ENCODE measurements at places on chromosomes 13 and 19.

- no peak for DNase-seq
Measured at GRCh38 chr13:100506154-100506553, 82.4 kb downstream of the GGACT start.

DNA sequence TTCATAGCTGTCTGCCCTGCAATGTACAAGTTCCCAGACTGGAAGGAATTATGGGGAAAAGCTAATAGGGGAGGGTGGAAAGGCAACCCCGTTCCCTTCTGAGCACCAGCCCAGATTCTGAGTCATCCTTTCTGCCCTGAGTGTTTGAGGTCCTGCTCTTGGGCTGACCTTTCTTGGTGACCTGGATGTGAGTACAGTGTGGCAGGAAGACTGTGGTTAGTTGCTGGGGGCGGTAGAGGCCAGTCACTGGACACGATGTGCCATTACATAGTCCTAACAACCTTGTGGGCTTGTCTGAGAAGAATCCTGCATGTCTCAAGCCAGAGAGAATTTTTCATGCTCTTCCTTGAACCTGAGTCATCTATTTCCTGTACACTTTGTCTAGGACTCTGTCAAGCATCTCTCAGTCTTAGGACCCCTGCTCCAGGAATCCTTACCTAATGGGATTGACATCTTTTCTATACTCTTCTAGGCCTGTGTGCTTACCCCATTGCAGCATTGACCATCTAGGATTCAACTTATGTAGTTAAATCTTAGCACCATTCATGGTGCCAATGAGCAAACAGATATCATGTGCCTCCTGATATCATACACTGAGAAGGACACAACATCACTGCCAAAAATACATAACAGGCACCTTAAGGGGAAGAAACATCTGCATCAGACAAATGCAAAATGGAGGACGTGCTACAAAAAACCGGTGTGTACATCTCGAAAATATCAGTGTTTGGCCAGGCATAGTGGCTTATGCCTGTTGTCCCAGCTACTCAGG, 8.1 kb upstream of the ANGPTL4 start:
- DNase-seq: no peak

GRCh38 chr13:48682436-48682835, 28.7 kb downstream of the CYSLTR2 start:
- DNase-seq: no peak

DNA sequence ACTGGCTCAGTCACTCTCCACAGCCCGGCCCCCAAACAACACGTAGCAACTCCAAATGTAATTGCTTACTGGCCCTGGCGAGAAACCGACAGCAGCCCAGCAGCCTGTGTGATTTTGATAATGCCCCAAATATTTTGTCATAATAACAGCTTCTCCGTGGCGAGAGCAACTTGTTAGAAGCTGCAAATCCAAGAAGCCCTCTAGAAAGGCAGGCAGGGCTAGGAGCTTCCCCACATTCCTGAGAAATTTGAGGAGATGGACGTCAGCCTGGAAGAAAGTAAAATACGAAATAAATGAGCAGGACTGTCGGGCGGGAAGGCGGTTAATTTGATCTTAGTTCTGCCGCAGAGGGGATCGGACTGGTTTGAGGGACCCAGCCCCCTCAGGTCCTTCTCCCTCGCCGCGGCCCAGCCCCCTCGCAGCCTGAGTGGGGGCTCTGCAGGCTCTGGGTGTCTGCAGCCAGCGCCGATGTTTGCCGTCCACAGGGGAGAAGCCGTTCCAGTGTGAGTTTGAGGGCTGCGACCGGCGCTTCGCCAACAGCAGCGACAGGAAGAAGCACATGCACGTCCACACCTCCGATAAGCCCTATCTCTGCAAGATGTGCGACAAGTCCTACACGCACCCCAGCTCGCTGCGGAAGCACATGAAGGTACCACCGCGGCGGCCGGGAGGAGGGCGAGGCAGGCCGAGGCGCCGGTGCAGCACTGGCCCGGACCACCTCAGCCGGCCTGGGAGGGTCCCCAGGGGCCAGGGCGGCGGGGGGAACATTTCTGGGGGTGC, 3.1 kb downstream of the ZIC2 start:
- DNase-seq: no peak

GRCh38 chr13:27267596-27267995, 3.0 kb upstream of the RASL11A start:
- DNase-seq: no peak

DNA sequence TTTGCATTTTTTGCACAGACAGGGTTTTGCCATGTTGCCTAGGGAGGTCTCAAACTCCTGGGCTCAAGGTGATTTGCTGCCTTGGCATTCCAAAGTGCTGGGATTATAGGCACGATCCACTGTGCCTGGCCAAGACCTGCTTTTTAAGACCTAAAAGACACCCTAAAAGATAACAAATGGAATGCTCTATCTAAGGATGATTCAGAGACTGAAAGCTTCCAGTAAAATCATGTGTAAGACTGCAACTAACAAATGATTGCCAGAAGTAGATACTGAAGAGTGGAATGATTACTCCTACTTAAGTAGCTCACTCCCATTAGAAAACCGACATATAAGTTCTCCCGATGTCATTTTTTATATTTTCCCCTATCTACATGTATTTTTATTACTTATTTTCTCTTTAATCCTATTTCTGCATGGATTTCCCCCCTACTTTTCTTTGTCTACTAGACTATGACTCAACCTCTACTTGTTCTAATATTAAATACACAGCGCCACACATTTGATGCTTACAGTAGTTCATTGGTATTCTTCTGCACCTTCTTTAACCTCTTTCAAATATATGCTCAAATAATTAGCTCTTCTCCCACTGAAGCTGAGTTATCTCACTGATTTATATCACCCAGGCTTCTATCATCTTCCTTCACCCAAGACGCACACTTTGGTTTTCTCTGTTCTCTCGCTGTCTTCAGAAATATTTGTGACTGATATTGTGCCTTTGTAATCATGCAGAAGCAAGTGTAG, 32.2 kb upstream of the KLF12 start:
- DNase-seq: no peak

GRCh38 chr19:58229255-58229639, 533 bp downstream of the ZNF544 start:
- DNase-seq: peak; percentile 20

DNA sequence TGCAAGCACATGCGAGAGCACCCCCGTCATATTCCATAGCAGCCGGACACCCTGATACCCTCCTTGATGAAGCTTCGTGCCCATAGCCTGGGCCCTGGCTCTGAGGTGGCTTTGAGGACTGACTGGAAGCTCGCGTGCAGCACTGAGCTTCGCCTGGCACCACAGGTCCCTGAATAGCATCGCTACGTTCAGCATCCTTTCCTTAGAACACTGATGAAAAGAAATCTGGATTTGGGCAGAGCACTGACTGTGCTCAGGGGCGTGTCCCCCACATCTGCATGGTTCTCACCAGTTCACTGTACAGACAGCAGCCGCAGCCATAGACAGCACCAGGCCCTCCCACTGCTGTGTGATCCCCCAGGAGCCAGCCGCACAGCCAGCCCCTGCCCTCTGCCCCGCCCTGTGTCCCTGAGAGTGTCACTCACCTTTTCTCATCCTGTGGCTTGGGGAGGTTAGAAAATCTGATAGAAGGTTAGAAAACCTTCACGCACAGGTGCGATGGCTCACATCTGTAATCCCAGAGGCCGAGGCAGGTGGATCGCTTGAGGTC, 49.3 kb upstream of the SPACA7 start:
- no peak for DNase-seq

- no peak for DNase-seq
Measured at GRCh38 chr19:1017115-1017905, 3.6 kb downstream of the TMEM259 start.

GRCh38 chr13:80307401-80307987, 33.4 kb downstream of the SPRY2 start:
- DNase-seq: no peak

- DNase-seq: no peak
Measured at GRCh38 chr19:33674626-33675367, 53.0 kb downstream of the CHST8 start.

DNA sequence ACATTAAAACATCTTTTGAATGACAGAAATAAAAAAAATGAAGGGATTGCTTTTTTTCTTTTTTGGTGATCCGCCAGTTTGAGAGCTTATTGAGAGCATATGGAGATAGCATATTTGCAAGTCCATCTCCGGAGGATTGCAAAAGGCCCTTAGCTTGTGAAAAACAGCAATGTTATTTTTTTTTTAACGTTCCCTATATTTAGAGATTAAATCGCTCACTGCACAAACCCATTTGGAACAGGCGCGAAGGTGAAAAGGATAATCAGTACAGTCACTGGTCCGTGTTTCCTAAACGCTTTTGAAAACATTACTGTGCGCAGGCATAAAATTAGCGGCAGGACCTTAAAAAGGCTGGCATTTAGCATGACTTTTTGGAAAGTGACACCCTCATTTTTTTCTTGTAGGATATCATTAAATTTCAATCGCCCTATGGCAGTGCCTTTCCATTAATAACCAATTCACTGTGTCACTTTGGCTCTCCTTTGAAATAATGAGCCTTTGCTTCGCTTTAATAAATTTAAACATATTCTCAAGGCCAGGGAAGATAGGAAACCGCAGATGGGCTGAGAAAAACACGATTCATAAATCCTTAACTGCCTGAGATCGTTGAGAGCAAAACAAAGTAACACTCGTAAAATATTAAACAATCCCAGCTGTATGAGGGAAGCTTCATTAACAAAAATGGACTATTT, 342.2 kb downstream of the DACH1 start:
- DNase-seq: no peak

- DNase-seq: no peak
Measured at GRCh38 chr13:48410199-48410598, 2.7 kb downstream of the LPAR6 start.

DNA sequence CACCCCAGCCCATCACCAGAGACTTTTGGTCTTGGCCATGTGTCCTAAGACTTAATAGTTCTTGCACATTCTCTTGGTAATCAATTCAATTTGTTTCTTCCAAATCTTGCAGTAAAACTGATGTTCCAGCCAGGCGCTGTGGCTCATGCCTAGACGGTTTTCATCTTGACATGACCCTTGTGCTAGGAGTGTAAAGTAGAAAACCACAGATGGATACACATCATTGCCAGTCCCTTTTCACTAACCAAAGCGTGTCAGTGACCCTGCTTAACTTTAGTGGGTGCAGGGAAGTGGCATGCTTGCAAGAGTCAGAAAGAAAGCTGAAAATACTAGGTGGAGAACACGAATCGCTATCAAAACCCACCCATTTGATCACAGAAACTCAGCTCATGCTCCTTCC, 18.0 kb upstream of the CD70 start:
- no peak for DNase-seq

DNA sequence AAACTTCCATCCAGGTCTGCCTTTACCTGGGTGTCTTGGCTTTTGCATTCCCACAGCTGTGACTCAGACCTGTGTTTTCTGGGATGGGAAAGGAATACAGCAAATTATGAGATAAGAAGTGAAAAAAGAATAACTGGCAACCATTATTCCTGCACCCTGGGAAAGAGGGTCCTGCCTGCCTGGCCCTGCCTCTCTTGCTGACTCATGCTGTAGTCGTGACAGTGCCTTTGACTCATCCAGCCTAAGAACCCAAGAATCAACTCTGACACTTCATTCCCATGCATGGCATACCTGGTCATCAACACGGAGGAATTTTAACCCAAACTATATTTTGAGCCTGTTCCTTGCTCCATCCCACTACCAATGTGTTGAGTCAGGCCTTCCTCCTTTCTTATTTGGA, 185.4 kb upstream of the SERP2 start:
- DNase-seq: no peak

GRCh38 chr13:98066636-98067035, 76.3 kb upstream of the FARP1 start:
- DNase-seq: no peak

DNA sequence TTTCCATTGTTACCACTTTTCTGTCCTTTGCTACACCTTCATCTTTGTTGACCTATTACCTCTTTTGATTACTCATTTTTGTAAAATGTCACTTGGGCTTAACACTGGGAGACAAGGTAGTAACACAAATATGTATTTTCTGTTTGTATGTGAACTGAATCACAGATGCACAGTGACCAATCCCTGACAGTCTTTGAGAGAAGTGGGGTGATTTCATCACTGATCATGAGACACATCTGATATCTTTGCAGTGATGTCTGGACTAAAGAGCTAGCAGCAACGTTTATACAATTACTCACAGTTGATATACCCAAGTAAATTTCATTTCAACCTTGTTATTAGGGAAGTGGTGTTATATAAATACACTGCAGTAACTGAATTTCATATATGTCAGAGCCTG, 1397.4 kb upstream of the SPRY2 start:
- no peak for DNase-seq

GRCh38 chr13:97440598-97441170, 6.7 kb downstream of the RAP2A start:
- DNase-seq: no peak

DNA sequence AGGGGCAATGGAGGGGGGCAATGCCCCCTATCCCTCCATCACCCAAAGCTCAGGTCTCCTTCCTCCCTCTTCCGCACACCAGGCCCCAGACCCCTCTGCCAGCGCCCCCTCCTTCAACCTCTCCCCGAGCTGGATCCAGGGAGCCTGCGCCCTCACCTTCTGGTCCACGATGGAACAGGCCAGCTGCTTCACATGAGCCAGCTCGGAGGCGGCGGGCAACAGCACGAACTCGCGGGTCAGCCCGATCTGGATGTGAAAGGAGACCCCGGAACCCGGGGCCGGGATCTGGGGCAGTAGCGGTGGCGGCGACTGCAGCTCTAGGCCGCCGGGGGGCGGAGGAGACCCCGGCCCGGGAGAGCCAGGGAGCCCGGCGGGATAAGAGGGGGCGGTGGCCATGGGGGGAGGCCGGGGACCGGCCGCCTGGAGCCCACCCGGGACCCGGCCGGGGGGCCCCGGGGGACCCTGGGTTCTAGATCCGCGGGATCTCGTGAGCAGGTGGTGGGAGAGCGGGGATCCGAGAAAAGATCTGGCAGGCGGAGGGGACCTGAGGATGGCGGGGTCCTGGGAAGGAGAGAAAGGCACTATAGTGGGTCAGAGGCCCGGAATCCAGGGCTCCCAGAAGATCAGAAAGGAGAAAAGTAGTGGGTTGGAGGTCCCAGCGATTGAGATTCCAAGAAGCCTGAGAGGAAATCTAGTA, 791 bp downstream of the PRKD2 start:
- DNase-seq: no peak

DNA sequence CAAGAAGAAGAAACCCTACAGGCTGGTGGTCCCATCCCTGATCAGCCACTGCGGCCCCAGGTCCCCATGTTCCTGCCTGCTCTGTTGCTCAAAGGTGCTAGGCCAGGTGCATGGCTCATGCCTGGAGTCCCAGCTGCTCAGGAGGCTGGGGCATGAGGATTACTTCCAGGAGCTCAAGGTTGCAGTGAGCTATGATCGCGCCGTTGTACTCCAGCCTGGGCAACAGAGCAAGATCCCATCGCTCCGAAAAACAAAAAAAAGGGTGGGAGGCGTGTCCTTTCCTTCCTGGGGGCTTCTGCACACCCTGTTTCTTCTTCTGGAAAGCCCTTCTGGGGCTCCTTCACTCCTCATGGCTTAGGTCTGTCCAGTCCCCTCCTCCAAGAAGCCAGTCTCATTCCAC, 11.9 kb upstream of the TINCR start:
- DNase-seq: no peak

GRCh38 chr19:18194554-18195238, 1.7 kb downstream of the MPV17L2 start:
- no peak for DNase-seq

GRCh38 chr13:32253911-32254399, 61.2 kb downstream of the ZAR1L start:
- DNase-seq: no peak

- no peak for DNase-seq
Measured at GRCh38 chr13:30895773-30896172, 10.3 kb upstream of the MEDAG start.
